ENCODE measurements at places on chromosomes 7 and 10.

- DNase-seq = no peak
Observed at GRCh38 chr10:59833810-59834209, 72.5 kb downstream of the CCDC6 start.

DNA sequence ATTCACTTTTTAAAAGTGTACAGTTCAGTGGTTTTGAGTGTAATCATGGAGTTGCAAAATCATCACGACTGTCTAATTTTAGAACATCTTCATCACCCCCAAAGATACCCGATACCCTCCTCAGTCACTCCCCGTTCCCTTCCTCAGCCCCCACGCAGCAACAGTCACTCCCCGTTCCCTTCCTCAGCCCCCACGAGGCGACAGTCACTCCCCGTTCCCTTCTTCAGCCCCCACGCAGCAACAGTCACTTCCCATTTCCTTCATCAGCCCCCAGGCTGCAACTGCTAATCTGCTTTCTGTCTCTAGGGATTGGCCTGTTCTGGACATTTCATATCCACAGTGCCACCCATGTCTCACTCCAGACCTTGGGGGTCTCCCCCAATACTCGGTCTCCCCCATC lies 161.6 kb upstream of the PPP2R2D start:
- DNase-seq = no peak

- DNase-seq = no peak
Observed at GRCh38 chr10:28280652-28281051, 22.2 kb downstream of the MPP7 start.

- DNase-seq = no peak
Observed at GRCh38 chr10:43029043-43029442, 47.8 kb upstream of the RET start.

- DNase-seq = no peak
Observed at GRCh38 chr7:140160308-140160707, 16.5 kb downstream of the KDM7A start.

DNA sequence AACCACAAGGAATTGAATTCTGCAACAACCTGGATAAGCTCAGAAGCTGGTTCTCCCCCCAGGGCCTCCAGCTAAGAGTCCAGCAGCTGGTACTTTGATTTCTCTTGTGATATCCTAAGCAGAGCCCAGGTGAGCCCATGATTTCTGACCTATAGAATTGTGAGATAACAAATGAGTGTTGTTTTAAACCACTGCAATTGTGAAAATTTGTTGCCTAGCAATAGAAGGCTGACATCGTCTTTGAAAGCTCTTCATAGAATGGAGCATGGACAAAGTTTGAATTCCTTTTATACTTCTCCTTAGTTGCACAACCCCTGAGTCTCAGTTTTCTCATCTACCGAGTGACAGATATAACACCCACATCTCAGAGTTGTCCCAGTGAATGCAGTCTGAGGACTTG lies 129.9 kb downstream of the TEX36 start:
- DNase-seq = no peak

- DNase-seq = no peak
Observed at GRCh38 chr7:55513868-55514267, 58.4 kb downstream of the VOPP1 start.

GRCh38 chr10:127536972-127537760 lies 11.9 kb upstream of the NPS start:
- DNase-seq = no peak

GRCh38 chr7:115707258-115708012 lies 323.1 kb downstream of the TFEC start:
- DNase-seq = no peak

DNA sequence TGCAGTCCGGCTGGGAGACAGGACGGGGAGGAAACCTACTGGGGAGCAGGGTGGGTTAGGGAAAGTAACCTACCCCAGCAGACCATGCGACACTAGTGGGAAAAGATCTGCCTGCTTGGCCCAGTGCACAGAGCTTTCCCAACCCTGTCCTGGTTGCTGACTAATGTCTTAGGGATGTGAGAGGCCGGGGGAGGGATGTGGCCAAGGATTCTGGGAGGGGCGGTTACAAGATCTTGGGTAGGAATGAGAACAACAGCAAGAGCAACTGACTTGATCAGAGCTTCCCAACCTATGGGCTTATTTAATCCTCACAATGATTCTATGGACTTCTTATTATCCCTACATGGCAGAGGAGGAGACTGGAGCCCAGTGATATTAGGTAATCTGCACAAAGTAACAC lies 24.0 kb upstream of the EIF5AL1 start:
- DNase-seq = no peak

DNA sequence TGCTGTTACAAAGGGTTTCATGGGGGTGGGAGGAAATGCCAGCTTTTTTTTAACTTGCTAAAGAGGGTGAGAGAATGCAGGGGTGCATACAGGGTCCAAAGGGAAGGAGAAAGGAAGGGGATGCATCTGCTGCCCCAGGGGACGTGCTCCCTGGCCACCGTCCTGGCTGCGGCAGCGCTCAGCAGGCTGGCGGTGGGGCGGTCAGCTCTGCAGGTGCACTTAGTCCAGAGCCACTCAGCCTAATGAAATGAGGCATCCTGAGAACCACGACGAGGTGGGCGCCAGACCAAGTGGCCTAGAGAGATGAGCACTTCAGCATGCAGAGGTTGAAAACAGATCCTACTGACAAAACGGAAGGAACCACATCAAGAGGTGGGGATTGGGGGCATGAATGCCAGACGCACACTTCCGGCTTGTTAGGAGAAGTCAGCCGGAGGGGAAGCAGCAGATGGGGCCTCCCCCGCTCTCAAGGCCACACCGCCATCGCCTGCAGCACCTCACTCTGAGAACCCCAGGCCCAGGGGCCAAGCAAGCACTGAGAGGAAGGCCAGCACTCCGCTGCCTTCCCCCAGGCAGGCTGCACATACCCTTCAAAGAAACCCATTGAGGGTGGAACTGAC lies 94.5 kb downstream of the MAD1L1 start:
- DNase-seq = peak; percentile 25

DNA sequence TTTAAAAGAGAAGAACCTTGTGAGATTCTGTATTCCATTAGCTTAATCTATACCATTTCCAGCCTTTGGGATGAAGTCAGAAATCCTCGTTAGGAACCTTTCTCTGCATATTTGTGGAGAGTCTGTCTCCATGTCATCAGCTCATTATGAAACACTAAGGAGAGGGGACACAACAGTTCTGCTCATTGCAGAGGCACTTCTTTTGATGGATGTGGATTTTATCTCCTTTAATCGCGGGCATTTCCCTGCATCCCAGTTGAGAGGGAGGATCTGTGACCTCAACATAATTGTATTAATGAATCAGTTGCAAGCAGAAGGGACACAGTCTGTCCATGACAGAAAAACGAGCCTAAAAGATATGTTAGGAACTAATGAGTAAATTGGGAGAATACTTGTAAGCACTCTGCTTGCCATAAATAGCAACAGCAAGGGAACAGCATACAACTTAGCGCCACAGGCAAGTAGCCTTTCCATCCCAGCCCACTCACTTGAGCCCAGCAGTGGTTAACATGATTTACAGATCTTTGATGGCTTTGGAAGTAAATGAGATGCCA lies 37.9 kb downstream of the SORCS1 start:
- no peak for DNase-seq

DNA sequence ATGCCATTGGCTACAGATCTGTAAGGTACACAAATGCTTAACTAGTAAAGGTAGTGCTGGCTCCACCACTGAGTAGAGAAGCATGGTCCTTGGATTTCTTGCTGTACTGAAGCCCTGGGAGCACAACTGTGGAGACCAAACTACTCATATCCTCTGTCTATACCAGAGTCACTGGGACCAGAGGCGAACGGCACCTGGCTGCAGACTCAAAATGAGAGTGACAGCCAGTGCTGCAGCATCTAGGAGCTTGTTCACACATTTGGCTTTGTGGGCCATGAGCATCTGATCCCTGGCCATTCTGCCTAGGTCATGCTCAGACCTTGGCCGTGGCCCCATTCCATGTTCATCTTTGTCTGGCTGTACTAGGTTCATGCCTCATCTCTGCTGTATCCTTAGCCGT lies 31.9 kb downstream of the LRRC18 start:
- DNase-seq = no peak

DNA sequence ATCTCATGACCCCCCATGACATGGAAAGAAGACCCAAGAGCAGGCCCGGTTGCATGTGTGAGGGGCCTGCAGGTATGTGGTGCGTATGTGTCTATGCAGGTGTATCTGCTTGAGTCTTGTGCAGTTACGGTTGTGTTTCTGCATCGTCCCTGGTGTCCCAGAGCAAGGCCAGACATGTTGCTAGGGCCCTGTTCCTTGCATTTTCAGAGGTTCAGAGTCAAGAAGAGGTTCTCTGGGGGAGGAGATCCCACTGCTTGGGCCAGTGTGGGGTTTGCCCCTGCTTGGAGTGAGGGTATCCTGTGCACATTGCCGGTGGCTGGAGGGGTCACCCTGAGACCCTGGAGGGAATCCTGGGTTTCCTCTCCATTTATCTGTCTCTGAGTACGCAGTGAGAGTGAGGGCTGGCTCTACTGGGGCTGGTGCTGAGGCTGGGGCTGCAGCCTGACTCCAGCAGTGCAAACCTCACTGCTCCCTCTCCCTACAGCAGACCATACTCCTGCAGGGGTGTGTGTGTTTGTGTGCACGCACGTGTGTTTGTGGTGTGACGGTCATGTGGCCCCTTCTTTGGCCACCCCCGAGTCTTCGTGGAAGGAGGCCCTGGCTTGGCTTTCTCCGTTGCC lies 4.1 kb downstream of the TRIM8 start:
- DNase-seq = no peak

DNA sequence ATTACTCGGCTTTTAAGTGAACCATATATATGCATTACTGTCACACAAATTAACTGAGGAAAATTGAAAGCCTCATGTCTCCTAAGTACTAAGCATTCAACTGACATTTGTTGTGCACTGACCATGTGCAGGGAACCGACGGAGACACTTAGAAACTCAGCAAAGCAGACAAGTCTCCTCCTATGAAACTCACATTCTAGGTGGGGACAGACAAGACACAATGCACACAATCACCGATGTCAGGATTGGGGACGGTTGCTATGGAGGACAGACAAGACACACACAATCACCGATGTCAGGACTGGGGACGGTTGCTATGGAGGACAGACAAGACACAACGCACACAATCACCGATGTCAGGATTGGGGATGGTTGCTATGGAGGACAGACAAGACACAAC lies 134.0 kb downstream of the PTPRN2 start:
- DNase-seq = no peak

DNA sequence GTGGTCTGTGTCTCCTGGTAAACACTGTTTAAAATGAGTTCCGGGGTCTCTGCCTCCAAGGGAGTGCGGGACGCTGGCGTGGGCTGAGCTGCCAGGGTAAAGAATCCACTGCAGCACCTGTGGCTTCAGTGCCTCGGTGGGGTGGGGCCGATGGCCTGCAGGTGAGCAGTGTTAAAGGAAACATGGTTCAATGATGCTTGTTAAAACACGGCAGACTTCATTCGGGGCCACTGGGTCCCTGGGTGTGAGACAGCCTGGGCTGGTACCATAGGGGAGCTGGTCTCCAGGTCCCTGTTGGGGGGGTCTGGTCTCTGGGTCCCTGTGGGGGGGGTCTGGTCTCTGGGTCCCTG lies 24.9 kb upstream of the KNDC1 start:
- DNase-seq = no peak

GRCh38 chr10:95391581-95392216 lies 100.9 kb upstream of the PDLIM1 start:
- DNase-seq = no peak

- no peak for DNase-seq
Observed at GRCh38 chr7:26868841-26869495, 4.6 kb upstream of the SKAP2 start.

GRCh38 chr10:130121486-130122079 lies 11.0 kb upstream of the C10orf143 start:
- DNase-seq = no peak

DNA sequence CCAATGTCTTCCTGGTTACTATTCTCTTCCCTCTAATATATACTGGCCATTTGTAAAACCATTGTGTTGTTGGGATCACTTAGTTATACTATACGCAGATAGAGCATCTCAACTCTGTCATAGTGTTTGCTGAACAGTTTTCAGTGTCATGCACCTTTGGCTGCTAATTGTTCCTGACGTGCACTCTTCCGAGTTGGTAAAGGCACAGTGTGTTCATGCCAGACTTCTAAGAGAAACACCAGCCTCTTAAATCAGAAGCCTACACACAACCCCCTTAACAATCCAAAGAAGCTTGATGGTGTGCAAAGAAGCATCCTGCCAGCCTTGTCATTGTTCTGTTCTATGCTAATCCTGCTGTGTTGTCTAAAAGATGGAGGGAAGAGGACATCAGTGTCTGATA lies 131.1 kb downstream of the MAPK8 start:
- no peak for DNase-seq

GRCh38 chr7:116777651-116778281 lies 84.6 kb upstream of the CAPZA2 start:
- DNase-seq = no peak

DNA sequence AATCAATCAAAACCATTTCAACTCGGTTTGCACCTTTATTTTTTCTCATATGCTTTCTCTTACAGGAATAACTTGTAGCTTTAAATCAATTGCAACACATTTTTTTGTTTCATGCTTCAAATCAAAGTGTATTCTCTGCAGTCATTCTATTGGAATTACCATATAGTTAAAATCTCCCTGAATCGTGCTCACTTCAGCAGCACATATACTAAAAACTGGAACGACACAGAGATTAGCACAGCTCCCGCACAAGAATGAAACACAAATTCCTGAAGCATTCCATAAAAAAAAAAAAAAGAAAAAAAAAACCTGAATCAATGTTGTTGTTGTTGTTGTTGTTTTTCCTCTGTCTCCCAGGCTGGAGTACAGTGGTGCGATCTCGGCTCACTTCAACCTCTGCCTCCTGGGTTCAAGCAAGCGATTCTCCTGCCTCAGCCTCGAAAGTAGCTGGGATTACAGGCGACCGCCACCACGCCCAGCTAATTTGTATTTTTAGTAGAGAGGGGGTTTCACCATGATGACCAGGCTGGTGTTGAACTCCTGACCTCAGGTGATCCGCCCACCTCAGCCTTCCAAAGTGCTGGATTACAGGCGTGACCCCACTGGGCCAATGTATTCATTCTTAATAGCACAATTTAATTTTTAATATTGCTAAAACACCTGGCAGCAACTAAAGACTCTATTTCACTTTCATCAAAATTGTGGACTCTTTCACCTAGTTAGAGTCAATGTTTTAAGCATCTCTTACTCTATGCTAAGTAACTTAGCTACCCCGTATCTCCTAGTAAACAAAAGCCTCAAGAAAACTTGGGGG lies 26.3 kb downstream of the ANKRD61 start:
- no peak for DNase-seq

GRCh38 chr10:30862486-30862885 lies 169.2 kb downstream of the ZNF438 start:
- no peak for DNase-seq

Data from central memory CD4-positive, alpha-beta T cell (primary cell).